ENCODE measurements at places on chromosomes 1 and 21.

DNA sequence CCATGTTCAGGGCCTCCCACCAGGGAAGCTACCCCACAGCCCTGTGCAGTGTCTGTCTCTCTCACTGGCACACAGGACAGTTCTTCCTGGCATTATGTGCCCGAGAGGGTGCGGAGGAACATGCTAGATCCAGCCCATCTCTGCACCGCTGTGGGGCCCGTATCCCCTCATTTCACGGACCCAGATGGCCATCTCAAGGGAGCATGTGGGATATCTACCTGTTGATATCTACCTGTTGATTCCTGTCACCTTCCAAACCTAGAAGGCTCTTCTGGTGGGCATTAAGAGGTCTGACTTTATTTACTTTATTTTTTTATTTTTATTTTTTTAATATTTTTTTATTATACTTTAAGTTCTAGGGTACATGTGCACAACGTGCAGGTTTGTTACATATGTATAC lies 11.7 kb downstream of the PIK3CD start:
- DNase-seq = no peak

DNA sequence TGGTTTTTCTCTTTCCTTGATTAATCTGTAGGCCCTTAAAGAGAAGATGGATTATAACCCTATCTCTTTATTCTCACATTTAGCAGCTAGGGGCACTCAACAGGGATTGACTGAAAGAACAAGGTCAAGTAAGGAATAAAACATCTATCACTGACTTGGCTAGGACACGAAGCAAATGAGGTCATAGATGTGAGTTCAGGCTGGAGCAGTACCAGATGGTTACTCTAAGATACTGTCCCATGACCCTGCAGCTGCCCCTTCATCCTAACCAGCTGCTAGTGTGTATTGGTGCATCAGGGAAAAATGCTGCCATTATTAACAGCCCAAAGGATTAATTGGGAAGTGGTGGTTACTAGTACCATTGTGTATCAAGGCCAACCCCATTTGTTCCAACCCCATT lies 221.9 kb downstream of the CTH start:
- no peak for DNase-seq

DNA sequence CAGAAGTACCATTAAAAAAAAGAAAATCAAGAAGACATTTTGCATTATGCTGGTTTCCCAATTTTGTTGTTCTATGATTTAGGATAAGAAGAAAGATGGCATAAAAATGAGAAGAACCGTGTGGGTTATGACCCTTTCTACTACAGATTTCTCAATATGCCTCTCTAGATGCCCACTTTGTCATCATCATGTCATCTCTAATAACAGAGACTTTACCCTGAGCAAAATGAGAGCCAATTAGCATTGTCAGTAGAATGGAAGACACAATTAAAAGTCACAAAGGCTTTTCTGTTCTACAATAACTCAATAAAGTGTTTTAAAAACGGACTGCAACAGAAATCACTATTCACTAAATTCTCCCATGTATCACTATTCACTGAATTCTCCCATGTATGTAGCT lies 85.5 kb downstream of the RAB3GAP2 start:
- no peak for DNase-seq

DNA sequence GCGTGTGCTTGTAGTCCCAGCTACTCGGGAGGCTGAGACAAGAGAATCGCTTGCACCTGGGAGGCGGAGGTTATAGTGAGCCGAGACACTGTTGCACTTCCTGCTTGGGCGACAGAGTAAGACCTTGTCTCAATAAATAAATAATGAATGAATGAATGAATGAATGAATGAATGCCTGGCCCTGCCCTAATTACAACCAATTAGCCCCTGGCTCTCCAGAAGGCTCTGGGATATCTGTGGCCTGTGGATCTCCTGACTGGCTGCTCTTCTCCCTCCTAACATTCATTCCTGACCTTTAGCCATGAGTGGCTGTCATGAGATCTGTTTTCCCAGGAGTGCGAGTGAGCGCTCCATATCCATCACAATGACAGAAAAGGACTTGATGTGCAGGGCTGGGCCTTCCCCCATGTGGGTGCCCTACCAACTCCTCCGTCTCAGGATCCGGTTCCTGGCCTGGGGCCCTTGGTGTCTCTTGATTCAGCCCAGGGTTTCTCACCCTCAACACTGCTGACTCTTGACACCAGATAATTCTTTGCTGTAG lies 243.6 kb upstream of the TMEM51 start:
- DNase-seq = no peak

DNA sequence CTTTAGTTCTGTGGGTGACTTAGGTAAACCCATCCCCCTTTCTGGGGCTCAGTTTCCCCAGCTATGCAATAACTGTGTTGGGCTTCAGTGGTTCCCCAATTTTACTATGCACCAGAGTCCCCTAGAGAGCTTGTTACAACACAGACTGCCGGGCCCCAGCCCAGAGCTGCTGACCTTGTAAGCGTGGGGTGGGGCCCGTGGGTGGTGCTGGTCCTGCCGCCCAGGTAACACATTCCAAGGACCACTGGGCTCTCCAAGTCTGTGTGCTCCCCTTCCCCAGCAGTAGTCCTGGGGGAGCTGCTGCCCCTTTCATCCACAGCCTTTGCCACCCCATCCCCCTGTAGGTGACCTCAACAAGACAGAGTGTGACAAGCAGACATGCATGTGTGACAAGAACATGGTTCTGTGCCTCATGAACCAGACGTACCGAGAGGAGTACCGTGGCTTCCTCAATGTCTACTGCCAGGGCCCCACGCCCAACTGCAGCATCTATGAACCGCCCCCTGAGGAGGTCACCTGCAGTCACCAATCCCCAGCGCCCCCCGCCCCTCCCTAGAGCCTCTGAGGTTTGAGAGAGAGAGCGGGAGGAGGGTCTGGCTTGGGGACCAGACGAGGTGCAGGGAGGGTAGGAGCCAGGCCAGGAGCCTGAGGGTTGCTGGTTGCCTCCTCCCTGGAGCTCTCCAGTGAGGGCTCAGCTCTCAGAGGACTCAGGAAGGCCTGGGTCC lies 8.9 kb downstream of the PLA2G2F start:
- DNase-seq = no peak

All from stimulated activated CD8-positive, alpha-beta memory T cell treated with anti-CD3 and anti-CD28 coated beads, Interleukin-4, amount 100 ng/mL, for 4 hours (primary cell).